ENCODE measurements at places on chromosomes 11 and 22.
A peak's percentile ranks its signal among the peaks of the same experiment; 100 is the strongest.

DNA sequence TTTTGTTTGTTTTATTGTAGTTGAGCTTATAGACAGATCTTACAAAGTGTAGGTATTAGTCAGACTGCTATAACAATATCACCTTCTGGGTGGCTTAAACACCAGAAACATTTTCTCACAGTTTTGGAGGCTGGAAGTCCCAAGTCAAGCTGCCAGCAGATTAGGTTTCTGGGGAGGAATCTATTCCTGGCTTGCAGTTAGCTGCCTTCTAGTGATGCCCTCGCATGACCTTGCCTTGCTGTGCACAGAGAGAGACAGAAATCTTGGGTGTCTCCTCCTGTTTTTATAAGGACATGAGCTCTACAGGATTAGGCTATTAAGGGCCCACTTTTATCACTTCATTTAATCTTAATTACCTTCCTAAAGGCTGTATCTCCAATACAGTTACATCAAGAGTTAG, 1635.2 kb downstream of the FAM181B start:
- no peak for DNase-seq

GRCh38 chr11:69834811-69835800, 15.9 kb upstream of the FGF3 start:
- no peak for DNase-seq

DNA sequence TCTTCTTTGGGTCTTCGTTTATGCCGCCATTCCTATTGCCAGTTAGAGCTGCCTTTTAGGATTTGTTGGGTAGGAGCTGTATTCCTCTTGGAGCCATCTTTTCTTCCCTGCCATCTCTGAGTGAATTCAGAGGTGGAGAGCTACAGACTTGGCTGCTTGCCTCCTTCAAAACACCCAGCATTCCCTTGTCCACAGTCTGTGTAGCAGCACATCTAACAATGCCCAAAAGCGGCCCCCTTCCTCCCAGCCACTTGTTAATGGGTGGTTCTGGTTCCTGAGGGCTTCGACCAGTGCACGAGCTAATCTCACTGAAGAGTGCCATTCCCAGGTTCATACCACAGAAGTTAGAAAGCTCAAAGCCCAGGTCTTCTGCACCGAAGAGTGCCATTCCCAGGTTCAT, 37.7 kb downstream of the MARK2 start:
- DNase-seq: no peak

DNA sequence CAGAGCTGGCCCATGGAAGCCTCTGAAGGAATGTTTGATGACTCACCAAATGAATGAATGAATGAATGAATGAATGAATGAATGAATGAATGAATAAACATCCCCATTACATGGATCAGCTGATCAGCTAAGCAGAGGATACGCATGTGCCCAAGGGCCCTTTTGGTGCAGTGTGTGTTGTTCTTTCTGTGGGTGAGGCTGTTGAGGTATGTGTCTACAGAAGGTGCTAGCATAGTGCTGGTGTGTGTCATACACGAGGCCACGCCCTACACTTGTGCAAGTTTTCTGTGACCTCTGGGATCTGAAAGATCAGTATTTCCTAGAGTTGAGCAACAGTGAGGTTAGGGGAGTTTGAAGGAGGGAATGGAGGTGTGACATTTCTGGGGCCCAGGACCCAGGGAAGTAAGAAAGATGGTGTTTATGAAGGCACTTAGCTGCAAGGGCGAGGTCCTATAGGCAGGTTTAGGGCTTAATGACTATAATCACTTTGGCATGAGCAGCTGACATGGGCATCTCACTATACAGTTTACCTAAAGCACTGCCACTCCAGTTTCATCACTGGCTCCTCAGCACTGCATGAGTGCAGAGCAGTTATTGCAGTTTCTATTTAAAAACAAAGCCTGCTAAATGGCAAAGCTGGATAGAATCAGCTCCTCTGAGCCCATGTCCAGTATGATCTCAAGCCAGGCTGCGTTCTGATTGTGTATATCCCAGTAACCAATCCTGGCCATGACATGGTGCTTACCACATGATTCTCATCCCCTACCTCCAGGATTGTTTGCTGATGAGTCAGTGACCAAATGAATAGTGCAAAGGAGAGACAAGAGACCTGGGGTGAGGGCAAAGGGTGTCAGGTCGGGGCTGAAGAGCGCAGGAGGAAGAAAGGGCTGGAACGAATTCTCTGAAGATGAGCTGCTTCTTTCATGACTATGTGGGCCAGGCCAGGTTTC, 36.4 kb upstream of the E2F8 start:
- peak; percentile 47 for DNase-seq

DNA sequence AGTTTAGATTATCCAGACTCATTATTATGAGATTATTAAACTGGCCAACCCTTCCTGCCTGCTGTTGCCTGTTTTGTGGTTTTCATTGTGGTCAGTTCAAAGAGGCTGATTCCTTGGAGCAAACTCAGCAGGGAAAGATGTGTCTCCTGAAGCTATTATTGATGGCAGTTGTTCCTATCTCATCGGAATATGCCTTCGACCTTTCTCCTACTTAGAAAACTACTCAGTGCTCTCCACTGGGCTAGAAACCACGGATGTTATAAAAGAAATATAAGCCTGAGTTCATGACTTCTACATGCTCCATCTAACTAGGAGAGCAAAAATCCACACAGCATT, 80.2 kb upstream of the NAV2 start:
- DNase-seq: peak; percentile 47

DNA sequence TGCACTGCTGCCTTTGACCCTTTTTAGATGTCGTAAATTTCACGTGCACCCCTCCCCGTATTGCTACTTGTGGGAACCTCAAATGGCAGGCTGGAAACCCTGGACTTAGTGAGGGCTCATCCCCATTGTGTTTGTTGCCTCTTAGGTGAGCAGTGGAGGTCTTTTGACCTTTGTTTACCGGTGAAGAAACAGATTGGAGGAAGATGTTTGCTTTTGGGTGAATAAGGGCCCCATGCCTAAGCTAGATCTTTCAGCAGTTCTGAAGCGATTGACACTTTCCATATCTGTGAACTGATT, 782 bp downstream of the SMARCB1 start:
- no peak for DNase-seq

DNA sequence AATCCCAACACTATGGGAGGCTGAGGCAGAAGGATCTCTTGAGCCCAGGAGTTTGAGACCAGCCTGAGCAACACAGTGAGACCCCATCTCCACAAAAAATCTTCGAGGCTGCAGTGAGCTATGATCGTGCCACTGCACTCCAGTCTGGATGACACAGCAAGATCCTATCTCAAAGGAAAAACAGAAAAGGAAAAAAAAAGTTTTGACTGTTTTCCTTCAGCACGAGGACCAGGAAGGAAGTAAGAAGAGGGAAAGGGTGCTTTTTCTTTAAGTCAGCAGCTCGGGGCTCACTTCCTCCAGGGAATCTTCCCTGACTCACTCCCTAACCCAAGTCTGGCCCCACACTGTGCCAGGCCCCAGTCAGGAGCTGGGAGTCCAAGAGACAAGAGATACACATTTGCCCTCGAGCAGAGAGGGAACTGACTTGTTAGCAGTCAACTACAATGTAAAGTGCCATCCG, 14.2 kb downstream of the ARRB1 start:
- peak; percentile 54 for DNase-seq

DNA sequence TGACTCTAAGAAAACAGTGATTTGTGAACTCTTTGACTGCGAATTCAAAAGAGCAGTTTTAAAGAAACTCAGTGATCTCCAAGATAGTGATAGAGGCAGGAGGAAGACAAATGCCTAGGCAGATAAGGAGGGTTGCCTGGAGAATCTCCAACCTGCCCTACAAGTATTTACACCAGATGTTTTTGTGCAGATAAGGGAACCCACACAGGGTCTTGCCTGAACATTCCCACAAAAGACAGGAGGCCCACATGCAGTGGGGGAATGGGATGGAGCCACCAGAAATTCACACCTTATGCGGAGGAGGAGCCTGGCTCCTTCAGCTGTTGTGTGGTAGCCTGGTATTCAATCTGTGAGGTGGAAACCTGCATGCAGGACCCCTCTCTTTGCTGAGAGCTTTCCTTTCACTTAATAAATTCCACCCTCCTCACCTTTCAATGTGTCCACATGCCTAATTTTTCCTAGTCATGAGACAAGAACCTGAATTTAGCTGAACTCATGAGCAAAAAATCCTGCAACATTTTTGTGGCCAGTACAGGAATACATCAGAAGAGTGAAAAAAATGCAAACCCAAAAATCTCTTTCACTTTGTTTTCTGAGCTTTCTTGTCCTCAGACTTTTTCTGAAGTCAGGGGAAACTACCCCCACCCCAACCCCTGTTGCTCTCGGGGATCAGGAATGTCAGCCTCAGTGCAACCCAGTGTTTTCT, 8.1 kb upstream of the GLYAT start:
- peak; percentile 1 for DNase-seq

DNA sequence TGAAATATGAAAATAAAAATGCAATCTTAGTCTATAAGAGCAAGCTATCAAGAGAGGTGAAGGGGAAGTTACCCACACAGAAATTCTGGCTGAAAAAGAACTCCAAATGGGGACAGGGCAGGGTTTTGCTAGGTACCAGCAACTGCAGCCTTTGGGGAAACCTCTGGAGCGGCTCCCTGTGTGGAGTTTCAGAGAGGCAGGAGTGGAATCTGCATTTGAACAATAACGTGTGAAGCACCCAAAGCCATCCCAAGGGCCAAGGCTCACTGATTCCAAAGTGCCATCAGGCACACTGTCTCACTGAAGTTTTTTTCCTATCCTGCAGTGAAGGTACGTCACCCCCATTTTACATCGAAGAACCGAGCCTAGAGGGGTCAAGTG, 87.8 kb downstream of the KCNC1 start:
- no peak for DNase-seq

- peak; percentile 29 for DNase-seq
These were observed 2.2 kb upstream of the SIGIRR start for GRCh38 chr11:416757-417621.

- DNase-seq: no peak
These were observed 261.1 kb downstream of the BUD13 start for GRCh38 chr11:116511684-116512083.

Data from iris pigment epithelial cell (primary cell).